ENCODE measurements at places on chromosomes 11 and 22.

- DNase-seq = no peak
Observed at GRCh38 chr11:110077831-110078325, 15.3 kb upstream of the ZC3H12C start.

DNA sequence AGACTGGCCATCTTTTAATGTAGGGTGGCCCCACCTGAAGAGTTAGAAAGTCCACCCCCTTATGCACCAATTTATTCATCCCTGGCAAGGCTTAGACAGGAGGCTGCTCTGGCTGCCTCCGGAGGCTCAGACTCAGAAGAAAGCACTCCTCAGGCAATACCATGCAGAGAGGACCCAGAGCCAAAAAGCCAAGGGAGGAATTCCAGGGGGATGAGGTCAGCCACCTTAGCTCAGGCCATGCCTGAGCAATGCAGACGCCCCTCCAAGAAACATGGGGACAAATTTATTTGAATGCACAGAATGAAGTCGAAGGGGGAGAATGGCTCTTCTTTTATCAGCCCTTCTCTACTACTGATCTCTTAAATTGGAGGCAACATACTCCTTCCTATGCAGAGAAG, 39.7 kb upstream of the GLYAT start:
- DNase-seq = no peak

- DNase-seq = no peak
Observed at GRCh38 chr22:33792832-33793231, 127.4 kb downstream of the LARGE1 start.

DNA sequence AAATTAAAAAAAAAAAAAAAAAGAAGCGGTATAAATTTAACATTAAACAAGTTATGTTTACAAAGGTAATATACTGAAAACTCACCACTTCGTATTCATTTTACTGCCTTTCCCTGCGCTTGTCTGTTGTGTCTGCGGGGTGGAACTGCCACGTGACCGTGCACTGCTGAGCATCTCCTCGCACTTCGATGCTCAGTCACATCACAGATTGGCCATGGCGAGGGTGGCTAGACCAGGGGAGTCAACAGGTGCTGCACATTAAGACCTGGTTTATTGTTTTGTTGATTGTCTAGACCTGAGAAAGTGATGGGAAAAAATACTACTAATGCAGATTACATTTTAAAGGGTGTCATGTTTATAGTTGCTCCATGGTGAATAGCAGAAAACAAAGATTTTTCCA, 22.8 kb upstream of the TUB start:
- DNase-seq = no peak

DNA sequence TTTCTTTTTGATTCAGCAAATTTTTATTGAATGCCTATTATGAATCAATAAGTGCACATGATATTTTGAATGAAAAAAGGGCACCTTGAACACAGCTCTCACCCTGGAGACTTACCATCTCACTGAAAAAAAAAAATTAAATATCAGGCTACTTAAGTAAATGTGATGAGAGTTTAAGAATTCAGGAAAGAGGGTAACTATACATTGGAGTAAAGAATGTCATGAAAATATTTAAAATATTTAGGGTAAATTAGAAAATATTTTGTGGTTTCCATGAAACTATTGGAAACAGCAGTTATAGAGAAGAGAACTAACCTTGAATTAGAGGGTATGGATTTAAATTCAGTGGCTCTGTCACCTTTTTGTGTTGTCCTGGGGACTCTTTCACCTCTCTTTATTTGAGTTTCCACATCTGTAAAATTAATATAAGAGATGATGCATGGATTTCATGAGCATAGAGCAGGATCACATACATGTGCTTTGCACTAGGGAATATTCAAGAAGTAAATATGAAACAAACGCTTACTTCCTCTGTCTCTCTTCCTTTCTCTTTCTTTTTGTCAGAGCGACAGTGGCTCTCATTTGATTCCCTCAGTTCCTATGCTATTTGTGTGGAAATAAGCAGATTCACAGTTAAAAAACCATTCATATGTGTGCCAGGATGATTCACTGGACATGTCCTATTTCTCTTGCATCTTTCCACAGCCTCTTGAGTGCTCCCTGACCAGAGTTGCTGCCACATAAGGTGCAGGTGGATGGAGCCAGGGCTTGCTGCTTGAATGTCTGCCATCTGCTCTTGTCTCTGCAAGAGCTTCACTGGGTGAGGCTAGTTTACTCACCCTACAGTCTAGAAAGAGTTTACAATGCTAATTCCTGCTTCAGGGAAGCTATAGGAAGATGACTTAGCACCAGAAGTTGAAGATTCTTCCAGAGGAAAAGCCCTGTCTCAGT, 533.1 kb downstream of the ETS1 start:
- DNase-seq = no peak

GRCh38 chr22:21652547-21653545, 10.7 kb downstream of the SDF2L1 start:
- no peak for DNase-seq

GRCh38 chr22:29690476-29690875, 29.3 kb upstream of the CABP7 start:
- no peak for DNase-seq

DNA sequence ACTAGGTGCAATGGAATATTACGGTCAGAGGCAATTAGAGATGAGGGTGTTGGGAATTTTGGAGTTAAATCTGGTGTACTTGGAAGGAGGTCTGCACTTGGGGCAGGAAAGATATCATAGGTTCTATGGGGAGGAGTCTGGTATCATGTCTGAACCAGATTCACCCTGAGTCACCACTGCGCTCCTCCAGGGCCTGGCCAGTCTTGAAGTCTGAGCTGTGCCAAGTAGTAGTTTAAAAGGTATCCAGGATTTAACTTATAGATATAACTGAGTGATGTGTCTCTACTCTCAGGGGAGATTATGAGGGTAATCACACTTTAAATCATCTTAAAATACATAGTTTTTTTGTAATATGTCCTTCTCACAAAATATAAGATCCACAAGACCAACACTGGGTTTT, 6.6 kb downstream of the CNGA4 start:
- no peak for DNase-seq

DNA sequence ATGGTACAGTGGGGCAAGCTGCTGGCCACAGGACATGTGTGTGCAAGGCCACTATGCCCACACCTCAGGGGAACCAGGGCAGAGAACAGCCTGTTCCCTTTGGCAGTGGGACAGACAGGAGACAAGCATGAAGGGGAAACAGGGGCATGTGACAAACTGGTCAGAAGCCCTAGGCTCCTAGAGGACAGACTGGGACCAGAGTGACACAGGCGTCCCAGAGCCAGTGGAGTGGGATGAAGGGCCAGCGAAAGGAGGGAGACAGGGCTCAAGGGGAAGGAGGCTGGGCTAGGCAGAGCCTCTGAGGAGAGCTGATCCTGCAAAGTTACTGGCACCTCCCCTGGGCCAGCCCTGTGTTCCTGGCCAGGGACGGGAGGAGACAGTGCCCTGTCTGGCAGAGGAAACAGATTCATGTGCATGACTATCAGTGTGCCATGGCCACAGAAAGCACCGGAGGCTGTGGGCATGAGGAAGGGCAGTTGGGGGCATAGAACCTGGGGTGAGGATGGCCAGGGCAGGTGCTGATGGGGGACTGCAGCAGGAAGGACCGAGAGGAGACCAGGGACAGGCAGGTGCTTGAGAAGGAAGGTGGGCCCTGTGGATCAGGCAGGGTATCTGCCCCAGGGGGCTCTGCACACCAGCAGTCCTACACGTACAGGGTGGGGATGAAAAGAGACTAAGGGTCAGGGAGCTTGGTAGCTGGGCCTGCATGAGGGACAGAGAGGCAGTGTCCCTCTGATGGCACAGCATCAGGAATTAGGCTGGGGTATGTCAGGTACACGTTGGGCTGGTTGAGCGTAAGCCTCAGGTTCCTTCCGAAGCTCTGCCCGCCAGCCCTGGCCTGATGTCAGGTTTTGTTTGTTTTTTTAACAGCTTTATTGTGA, 9.8 kb downstream of the DERL3 start:
- DNase-seq = no peak

DNA sequence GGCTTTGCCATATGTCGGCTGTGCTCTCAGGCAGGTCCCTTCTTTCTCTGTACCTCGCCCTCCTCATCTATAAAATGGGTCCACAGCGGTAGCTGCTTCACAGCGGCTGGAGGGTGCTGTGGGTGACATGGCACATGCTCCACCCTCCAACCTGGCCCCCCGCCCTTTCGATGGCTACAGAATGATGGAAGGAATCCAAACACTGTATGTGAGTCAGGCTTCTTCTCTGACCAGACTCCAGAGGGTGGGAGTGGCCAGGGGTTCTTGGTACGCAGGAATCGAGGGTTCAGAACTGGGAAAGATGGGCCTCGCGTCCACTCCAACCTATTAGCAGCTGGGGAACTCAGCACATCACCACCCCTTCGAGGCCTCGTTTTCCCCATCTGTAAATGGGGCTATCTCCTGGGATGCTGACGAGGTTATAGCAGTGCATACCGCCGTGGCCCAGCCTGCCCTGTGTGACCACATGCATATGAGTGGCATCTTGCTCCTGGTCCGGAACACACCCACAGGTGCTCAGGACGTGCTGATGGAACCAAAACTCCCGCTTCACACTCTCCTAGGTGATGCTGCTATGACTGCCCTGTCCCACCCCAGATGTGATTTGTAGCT, 26.4 kb downstream of the MN1 start:
- DNase-seq = no peak

GRCh38 chr22:22941831-22942510, 54.4 kb downstream of the IGLL5 start:
- no peak for DNase-seq

DNA sequence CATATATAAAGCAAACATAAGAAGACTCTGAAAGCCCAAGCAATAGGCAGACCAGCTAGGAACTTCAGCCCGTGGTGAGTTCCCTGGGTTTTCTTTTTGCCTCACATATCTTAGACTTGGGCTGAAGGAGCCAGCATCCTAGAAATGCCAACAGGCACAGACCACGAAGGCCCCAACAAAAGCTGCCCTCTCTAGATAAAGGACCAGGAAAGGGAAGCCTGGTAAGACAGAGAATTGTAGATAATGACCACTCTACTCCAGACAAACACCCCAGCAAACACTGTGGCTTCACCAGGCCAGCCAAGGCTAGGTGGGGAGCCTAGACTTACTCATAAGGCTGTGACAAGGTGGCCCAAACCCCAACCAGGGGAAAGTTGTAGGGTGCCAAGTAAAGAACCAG, 11.2 kb downstream of the GAL start:
- DNase-seq = no peak

- DNase-seq = no peak
Observed at GRCh38 chr11:61870541-61871031, 20.8 kb downstream of the FADS3 start.

- DNase-seq = no peak
Observed at GRCh38 chr22:41561788-41562187, 978 bp downstream of the CSDC2 start.

DNA sequence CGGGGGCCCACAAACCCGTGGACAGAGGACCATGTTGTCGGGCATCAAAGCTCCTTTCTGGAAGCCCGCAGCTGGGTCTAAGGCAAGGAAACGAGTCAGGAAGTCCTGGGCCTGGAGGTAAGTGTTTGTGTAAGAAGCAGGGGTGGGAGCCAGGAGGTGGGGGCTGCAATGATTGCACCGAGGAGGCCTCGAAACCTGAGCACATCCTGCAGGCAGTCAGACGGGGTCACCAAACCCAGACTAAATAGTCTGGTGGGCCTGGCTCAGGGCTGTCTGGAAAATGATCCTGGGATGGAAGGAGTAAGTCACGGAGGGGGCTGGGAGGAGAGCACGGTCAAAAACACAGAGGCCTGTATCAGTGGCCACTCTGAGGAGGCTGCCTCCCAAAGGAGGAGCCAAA, 539.2 kb downstream of the MN1 start:
- no peak for DNase-seq

DNA sequence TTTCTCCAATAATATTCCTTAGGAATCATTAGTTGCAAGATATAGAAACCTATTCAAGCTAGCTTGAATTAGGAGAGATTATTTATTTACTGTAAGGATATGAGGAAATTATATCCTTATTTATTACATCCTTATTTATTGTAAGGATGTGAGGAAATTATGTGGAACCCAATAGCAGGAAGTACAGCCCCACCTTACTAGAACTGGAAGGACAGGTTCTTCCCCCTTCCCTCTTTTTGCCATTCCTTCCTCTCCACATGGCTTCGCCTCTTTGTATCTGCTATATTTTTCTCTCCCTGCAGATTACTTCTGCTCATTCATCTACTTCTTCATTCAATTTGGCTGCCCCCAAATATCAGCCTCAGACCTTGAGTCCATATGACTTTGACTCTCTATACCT, 49.5 kb upstream of the B3GNT6 start:
- DNase-seq = no peak

GRCh38 chr11:2156416-2157182, 4.4 kb downstream of the INS start:
- DNase-seq = no peak

DNA sequence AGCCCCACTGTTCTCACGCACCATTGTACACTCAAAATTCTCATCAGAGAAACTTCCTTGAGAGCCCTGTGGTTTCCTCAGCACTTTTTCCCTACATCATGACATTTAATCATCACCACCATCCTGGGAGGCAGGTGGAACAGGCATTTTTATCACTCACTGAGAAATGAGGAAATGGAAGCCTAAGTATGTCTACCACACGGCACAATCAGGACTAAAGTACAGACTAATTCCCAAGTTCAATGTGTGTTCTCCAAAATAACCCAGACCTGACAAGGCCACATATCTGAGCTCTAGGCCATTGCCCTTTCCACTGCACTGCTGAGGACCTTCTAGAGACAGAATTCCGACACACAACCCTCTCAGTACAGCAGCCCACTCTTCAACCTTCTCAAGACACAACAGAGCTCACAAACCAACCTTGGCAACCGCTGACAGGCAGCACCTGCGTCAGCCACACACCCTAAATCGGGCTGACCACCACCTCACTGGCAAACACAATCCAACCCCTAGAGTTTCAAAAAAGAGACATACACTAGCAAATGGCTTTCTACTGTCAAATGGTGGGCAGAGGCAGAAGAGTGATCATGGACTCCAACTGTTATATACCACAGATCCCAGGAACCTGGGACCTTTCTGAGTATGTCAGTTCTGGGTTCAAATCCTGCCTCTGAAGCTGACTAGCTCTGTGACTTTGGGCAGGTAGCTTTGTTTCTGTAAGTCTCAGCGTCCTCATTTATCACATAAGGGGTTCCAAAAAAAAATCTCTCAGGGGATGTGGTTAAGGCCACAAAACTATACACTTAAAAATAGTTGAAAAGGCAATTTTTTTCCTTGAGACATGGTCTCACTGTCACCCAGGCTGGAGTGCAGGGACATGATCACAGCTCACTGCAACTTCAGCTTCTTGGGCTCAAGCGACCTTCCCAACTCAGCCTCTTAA, 16.3 kb downstream of the SMCO4 start:
- no peak for DNase-seq

DNA sequence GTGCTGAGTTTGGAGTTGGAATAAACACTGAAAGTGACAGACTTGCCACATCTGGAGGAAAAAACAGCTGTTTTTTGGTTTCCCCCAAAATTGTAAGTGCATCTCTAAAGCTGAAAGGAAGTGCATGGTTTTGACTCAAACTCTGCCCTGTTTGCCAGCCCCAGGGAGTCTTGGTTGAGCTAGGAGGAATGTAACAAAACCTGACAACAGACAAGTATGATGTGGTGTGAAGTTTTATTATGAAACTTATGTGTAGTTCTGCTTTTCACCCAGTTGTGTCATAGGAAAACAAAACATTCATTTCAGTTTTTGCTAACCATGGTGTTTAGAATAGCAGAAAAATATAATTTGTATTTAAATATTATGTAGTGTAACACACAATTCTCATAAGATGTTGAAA, 31.7 kb upstream of the PDE3B start:
- no peak for DNase-seq

- no peak for DNase-seq
Observed at GRCh38 chr11:7570241-7570640, 56.4 kb downstream of the PPFIBP2 start.

Data from nucleus accumbens (tissue), 56 donors.